ENCODE measurements at places on chromosomes 11 and 22.

DNA sequence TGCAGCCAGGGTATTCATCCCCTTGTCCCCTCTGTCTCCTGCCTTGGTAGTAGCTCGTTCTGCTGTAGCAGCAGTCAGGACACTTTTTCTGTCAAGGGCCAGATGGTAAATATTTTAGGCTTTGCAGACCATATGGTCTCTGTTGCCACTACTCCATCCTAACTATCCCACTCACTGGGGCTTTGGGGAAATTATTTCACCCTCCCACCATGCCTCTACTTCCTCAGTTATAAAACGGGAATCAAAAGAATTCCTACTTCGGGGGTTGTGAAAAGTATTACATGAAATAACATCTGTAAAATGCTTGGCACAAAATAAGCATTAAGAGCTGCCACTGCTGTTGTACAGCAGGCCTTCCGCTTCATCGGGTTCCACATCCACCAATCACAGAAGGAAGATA lies 89.9 kb upstream of the LDLRAD3 start:
- peak; percentile 33 for DNase-seq

DNA sequence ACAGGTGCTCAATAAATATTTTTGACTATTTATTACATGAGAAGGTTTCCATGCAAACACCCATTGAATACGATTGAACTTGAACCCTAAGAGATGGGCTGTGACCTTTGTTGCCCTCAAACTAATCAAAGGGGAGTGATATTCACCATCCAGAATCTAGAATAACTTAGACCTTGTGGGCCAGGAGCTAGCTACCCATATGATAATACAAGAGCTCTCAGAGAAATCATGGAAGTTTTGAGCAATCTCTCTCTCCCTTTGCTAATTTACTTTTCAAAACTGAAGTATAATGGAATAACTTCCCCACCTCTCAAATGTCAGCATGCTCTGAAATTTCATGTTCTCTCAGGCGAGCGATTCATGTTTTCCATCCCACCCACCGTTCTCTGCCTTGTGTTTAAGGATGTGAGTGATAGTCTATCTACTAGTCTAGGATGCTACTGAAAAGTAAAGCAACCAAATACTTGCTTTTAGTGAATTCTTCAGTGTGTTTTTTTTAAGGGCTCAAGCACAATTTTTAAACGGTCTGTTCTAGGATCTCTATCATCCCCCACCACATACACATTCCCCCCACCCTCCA lies 33.3 kb downstream of the BARX2 start:
- DNase-seq: no peak

DNA sequence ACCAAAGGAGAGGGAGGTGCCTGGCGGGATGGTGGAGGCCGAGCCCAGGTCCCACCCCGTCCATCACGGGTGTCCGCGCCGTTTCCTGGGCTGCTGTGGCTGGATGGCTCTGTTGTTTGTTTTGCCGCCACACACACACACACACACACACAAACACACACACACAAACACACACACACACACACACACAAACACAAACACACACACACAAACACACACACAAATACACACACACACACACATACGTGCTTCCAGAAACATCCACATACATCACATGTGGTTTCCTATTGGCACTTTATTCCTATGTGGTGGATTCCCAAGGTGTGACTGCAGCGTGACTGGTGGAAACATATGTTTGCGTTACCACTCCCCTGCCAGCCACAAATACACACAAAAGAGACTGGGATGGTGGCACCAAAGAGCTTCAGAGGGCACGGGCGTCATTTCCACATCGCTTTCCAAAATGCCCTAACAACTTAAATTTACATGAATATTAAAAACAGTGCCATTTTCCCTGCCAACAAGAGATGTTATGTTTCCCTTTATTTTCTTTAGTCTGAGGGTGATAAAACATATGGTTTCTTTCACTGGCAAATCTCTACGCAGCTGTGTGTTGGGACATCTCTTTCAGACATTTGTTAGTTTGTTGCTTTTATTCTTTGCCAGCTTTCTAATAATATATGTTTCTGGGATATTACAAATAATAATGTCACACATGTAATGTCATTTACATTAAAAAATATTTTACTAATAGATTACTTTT lies 356.8 kb downstream of the BRD1 start:
- no peak for DNase-seq

DNA sequence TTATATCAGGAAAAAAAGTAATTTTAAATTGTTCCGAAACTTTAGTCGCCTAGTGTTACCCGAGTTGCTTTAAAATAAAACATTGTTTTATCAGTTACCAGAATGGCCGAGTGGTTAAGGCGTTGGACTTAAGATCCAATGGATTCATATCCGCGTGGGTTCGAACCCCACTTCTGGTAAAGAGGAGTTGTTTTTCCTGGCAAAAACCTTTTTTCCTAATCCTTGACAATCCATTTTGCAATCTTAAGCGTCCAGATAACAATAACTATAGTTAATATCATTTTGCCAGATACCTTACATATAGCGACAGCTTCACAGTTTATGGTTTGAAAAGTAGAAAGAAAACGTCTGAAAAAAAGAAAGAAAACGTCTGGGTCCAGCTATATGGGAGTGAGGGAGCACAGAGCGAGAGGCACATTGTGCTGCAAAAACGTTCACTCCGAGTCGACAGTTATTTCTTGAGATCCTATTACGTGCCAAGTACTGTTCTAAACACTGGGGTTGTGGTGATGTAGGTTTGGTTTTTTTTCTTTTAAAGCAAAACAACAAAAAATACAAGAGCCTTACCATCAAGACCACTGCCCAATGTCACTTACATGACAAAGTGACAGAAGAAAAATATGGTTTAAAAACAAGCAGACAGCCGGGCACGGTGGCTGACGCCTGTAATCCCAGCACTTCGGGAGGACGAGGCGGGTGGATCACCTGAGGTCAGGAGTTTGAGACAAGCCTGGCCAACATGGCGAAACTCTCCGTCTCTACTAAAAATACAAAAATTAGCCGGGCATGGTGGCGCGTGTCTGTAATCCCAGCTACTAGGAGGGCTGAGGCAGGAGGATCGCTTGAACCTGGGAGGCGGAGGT lies 40.6 kb downstream of the OR4D9 start:
- no peak for DNase-seq

- no peak for DNase-seq
Observed at GRCh38 chr11:117058761-117059261, 39.4 kb downstream of the SIK3 start.

- DNase-seq: peak; percentile 93
Observed at GRCh38 chr11:117492578-117493251, 165.1 kb downstream of the CEP164 start.

- DNase-seq: no peak
Observed at GRCh38 chr11:126992065-126992803, 8.3 kb downstream of the KIRREL3 start.

GRCh38 chr22:26837784-26838470 lies 180.5 kb downstream of the MIAT start:
- no peak for DNase-seq

DNA sequence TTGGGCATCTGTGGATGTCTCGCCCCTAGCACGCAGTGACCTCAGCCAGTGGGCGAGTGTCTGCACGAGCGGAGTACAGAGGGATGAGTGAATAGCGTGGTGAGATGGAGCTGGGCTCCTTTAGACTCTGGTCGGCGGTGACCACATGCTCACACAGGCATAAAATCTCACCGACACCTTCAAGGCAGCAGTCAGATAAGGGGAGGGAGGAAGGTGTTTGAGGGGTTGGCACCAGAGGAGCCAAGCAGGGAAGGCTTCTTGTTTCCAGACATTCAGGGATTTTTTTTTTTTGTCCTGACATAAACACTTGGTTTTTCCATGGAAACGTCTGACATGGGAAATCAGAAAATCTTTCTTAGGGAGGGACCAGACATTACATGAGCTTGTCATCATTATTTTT lies 35.8 kb downstream of the GRIK4 start:
- no peak for DNase-seq

DNA sequence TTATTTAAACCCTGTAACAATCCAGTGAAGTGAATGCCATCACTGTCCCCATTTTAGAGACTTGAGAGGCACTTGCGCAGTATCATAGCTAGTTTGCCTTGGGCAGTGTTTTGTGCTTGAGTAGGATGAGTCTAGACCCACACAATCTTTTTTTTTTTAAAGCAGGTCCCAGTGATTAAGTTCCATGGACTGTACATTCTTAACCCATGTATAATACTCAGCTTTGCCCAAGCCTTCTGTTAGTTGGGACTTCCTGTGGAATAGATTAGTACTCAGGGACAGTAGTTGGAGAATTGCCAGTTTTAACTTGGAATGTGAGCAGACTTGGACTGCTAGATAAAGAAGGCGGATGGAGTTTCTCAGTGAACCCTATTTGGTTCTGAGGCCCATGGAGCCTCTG lies 108.6 kb upstream of the RASSF10 start:
- DNase-seq: no peak

DNA sequence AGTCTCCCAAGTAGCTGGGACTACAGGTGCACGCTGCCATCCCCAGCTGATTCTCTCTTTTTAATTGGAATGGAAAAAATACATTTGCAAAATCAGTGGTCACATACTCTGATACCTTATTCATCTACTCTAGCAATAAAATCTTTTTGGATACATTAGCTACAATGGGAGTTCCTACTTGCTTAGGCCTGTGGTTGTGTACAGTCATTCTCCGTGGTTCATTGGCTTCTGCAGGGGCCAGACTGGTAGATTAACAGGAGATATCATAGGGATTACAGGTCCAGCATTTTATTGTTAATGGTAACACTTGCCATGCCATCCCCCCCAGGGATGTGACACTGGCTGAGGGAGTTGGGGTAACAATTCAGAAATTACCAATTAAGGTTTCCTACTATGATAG lies 140.0 kb downstream of the ADAMTS15 start:
- DNase-seq: no peak

- DNase-seq: no peak
Observed at GRCh38 chr11:46055371-46055770, 65.9 kb downstream of the PHF21A start.

GRCh38 chr11:102449651-102450570 lies 2.7 kb downstream of the TMEM123 start:
- no peak for DNase-seq

GRCh38 chr11:69270941-69271340 lies 23.0 kb upstream of the MYEOV start:
- DNase-seq: no peak

- no peak for DNase-seq
Observed at GRCh38 chr11:105333153-105333552, 193.6 kb upstream of the CARD18 start.

DNA sequence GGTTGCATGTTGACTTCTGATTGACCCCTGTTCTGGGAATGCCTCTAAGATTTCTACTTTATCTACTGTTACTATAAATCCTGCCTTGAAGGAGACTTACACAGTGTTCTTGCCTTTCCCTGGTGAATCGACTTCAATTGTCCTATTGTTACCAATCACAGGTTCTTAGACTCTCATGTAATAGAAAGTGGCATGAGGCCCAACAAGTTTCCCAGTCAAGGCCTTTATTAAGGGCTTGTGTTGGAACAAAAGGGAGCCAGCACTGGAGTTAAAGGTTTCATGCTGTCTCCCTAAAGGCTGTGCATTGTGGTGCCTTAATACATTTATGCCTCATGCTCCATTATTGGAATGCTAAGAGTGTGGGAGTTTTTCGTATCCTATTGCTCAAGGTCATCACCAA lies 23.3 kb downstream of the MS4A2 start:
- no peak for DNase-seq

DNA sequence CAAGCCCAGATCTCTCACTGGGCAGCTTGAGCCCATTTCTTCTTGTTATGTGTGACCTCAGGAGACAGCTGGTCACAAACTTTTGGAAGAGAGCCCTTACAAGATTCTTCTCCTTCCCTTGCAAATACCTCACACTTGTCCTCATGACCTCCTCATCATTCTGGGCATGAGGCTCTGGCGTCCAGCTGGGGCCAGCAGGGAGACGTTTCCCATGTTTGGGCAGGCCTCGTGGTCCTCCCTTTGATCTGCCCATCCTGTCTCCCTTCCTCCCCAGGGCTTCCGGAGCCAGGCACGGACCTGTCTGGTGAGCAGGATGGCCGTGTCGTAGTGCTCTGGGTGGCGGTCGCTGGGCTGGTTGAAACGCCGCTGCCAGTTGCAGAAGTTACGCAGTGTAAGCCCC lies 9.7 kb downstream of the ADAMTS8 start:
- DNase-seq: no peak

GRCh38 chr11:123145661-123146060 lies 49.4 kb downstream of the CLMP start:
- peak; percentile 88 for DNase-seq

- DNase-seq: no peak
Observed at GRCh38 chr22:20115691-20116375, at the start of gene RANBP1. Gene RANBP1 (plus strand): TSS chr22:20116104. CDS start chr22:20116185, 81 bp downstream.

DNA sequence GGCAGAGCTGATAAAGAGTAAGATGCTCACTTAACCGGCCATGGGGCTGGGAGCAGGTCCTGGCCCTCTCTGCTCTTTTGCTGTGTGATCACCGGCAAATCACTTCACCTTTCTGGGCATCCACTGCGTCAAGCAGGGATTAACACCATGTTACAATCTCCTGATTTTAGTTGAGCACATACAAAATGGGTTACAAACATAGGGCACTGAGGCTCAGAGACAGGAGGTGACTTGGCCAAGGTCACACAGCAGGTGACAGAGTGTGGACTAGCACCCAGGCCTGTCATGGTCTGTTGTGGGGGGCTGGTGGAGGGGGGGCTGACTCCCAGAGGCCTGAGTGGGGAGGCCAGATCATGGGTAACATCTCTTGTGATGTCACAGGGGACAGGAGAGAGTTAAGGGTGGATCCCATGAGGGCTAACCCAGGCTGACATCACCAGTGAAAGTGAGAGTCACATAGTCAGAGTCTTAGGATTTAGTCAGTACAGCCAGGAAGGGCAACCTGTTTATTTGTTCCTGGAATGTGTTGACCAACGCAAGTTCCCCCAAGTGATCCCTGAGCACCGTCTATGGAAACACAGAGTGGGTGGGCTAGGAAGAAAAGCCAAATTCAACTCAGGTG lies 27.8 kb downstream of the GDPD5 start:
- no peak for DNase-seq

DNA sequence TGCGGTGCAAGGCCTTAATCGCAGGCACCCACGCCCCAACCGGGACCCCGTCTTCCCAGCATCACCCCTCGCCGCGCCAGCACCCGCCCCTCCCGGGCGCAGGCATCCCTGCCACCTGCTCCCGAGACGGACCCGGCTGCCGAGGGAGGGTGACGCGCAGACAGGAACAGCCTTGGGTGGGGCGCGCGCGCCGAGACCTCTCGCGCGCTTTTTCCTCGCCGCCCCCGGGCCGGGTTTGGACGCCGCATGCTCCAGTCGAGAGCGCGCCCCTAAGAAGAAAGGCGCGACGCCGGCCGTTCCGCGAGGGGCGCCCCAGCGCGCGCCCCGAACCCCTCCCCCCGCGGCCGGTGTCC lies 504 bp downstream of the CFL1 start:
- peak; percentile 55 for DNase-seq

GRCh38 chr22:22684580-22685561 lies 40.5 kb downstream of the GGTLC2 start:
- DNase-seq: peak; percentile 72

Measured in WERI-Rb-1 (cell line).